NCI-H1417 treated with DMSO at 0.1 percent for 48 hours (cell line): ENCODE measurements at places on chromosomes 12 and 14.

DNA sequence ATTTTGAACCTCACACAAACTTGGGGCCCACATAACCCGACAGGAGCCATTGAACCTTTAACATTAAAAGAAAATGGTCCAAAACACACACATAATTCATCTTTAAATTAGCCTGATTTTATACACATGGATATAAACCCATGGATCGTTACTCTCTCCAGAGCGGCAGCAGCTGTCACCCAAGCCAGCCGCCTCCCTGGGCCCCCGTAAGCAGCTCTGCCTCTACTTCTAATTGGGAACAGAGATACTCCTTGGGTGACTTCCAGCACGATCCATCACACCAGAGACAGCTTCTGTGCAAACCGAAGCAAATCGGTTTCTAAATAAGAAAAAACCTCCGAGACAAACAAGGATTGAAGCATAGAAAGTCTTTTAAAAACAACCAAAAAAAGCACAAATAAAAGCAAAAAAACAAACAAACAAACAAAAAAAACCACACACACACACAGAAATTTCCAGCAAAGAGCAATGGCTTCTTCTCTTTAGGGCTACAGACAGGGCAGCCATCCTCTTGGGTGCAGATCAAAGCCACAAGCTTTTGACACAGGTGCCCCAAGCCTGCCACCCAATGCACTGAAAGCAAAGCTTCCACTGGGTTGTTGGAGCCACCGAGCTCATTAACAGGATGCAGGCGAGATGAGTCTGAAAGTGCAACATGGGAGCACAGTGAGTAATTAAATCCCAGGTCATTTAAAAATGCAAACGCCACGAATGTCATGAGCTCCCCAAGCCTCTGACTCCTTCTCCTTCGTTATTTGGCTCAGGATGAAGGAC, 156.9 kb downstream of the DPF3 start:
- no peak for DNase-seq

- no peak for DNase-seq
Observed at GRCh38 chr14:39050389-39050788, 52.6 kb downstream of the SEC23A start.

GRCh38 chr12:104930388-104931326, 27.4 kb downstream of the SLC41A2 start:
- no peak for DNase-seq

DNA sequence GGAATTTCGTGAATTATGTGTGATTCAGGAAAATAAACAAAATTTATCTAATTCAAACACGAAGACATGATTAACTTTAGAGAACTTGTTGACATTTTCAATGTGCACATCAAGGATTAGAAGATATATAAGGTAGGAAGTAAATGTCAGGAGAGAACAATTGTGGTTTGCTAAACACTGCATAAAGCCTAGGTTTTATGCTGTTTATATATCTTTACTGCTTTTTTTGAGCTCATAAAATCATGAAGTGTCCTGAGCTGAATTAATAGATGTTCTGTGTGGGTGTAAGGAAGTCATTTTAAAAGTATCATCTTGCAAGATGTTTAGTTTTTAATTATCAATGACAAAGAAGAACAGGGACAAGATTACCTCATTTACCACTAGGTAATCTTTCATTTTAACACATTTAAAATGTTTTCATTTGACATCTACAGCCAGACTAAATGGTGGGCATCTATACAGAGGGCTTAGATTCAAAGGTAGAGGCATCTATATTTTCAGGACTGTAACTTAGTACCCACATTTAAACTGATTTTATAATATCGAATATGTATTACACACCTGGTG, 382.8 kb downstream of the ADAMTS20 start:
- DNase-seq: no peak
